ENCODE measurements at places on chromosomes 11 and 22. TPM values are rescaled to one million over a fixed set of nuclear protein-coding genes. Genes with fewer than 3 reads are reported as not detected.

Gene RIMBP3B
- not detected for total RNA-seq

Gene SLC25A18
- 0.86 TPM for total RNA-seq

Gene IGLL1
- total RNA-seq: not detected

DNA sequence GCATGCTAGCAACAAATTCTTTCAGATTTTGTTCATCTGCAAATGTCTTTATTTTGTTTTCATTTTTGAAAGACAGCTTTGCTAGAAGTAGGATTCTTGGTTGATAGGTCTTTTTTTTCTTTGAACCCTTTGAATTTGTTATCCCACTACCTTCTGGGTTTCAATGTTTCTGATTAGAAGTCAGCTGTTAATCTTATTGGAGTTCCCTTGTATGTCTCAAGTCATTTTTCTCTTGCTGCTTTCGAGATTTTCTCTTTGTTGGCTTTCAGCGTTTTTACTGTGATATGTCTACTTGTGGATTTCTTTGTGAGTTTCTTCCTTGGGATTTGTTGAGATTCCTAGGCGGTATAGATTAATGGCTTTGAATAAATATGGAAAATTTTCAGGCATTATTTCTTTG is 27.2 kb upstream of the MS4A8 start:
- no peaks in the 10 kb centered on the region for H3K36me3 ChIP-seq
- H3K27me3 ChIP-seq: no peaks in the 10 kb centered on the region
- no peak for DNase-seq
- no peak overlapping the region for H3K4me3 ChIP-seq

Gene MS4A6A
- total RNA-seq: not detected

Gene PYGM
- not detected for total RNA-seq

DNA sequence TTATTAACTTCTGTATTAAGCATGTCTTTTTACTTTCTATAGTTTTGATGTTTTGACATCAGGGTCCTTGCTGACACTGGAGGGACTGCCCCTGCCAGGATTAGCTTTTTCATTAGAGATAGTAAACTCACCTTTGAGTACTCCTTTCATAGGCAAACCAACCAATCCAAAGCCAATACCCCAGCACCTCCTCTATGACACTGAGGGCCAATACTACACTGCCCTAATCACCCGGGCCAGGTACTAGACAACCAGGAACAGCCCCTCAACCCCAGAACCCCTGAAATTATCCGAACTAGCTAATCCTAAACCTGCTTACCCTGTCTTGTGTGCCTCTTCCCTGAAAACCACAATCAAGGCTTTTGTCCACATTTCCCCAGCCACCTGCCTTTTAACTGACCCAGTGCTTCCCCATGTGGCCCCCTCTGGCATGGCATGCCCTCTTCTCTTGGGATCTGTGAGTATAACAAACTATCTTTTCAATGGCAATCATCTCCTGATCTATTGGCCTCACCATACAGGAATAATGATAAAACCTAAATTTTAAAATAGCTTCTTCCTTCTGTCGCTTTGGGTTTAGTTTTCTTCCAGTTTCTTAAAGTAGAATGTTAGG is 31.2 kb downstream of the RAB6A start:
- peaks cover 28% of the 10 kb centered on the region for H3K36me3 ChIP-seq
- no peaks in the 10 kb centered on the region for H3K4me1 ChIP-seq
- no peak overlapping the region for H3K27ac ChIP-seq
- DNase-seq: peak; percentile 28

- peaks cover 3% of the 10 kb centered on the region for H3K27me3 ChIP-seq
- DNase-seq: no peak
- no peaks in the 10 kb centered on the region for H3K36me3 ChIP-seq
Observed at GRCh38 chr11:111445586-111445985, 66.5 kb upstream of the POU2AF1 start.

DNA sequence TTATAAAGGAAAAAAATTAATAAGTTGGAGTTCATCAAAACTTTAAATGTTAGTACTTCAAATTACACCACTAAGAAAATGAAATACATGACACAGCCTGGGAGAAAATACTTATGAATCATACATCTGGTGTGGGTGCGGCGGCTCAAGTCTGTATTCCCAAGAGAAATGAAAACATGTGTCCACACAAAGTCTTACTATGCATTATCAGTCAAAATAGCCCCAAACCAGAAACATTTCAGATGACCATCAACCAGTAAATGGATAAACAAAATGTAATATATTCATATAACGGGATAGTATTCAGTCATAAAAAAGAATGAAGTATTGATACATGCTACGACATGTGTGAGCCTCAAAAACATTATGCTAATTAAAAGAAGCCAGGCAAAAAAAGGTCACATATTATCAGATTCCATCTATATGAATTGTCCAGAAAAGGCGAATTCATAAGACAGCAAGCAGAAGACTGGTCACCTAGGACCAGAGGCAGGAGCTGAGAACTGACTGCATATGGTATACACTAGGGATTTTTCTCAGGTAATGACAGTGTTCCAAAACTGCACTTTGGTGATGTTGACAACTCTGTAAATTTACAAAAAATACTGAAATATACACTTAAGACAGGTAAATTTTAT is 5.3 kb upstream of the AKIP1 start:
- H3K36me3 ChIP-seq: no peaks in the 10 kb centered on the region
- no peak for DNase-seq
- H3K4me3 ChIP-seq: no peak overlapping the region
- H3K27ac ChIP-seq: no peak overlapping the region
- H3K27me3 ChIP-seq: no peaks in the 10 kb centered on the region
- H3K4me1 ChIP-seq: peaks cover 14% of the 10 kb centered on the region

DNA sequence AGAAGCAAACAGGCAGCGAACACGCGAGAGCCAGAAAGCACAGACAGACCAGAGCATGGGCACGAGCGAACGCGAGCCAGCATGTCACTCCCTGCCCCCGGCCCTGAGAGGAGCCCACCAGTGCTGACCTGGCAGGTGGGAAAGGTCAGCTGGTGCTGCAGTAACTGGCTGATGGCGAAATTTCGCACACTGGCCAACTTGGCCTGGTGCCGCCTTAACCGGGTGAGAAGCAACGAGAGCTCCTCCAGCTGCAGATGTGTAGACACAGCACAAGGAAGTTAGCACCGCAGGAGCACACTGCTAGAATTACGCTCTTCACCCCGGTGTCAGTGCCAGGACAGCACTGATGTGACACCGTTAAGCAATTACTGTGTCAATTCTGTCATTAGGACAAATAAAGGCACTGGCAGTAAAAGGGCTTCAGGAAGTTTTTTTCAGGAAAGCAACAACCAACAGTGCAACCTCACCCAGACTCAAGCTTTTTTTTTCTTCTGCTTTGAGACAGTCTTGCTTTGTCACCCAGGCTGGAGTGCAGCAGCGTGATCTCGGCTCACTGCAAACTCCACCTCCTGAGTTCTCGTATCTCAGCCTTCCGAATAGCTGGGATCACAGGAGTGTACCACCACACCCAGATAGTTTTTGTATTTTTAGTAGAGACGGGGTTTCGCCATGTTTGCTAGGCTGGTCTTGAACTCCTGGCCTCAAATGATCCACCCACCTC is 76.8 kb downstream of the C11orf58 start:
- H3K4me3 ChIP-seq: no peak overlapping the region
- no peak overlapping the region for H3K27ac ChIP-seq
- no peaks in the 10 kb centered on the region for H3K27me3 ChIP-seq
- peaks cover 15% of the 10 kb centered on the region for H3K36me3 ChIP-seq
- H3K4me1 ChIP-seq: peaks cover 34% of the 10 kb centered on the region
- DNase-seq: no peak

DNA sequence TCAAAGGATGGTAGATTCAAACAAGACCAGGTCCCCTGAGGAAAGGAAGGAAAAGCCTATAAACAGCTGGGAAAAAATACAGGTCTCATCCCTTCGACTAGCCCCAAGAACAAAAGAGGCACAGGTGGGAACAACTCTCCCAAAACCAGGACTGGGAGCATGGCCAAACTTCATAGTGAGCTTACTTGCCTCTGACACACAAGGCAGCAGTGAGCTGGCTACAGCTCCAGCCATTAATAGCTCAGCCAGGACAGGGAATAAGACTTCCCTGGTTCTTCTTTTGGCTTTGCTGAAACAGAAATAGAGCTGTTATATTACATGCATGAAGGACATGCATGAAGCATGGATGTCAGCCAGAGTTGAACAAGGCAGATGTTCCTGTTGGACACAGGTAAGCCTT is at the start of gene OR10A2:
TSS of gene OR10A2 (plus strand) at position 97 of the 400 bp plus-strand sequence. CDS start 6,698 bp downstream, outside the sequence.
- no peaks in the 10 kb centered on the region for H3K4me1 ChIP-seq
- no peaks in the 10 kb centered on the region for H3K36me3 ChIP-seq
- no peak within 1 kb of the TSS for H3K27ac ChIP-seq
- no peaks in the 10 kb centered on the region for H3K27me3 ChIP-seq

DNA sequence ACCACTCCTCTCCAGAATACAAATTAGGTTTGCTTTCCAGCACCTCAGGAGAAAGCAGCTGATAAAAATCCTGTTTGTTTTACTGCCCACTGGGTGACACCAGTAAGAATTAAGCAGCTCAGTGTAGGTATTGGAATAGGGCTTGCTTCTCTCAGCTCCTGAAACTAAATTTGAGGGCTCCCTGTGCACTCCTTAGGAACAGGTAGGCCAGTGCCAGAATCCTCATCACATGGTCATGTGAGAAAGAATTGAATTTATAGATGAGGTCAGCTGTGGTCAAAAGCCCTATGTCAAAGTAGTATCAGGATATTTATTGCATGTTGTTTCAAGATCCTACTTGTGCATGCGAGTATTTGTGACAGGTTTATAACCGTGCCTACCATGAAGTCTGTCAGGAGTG is 1.0 kb downstream of the PRSS23 start:
- peaks cover 6% of the 10 kb centered on the region for H3K4me1 ChIP-seq
- no peak overlapping the region for H3K4me3 ChIP-seq
- H3K27me3 ChIP-seq: peaks cover 8% of the 10 kb centered on the region
- no peaks in the 10 kb centered on the region for H3K36me3 ChIP-seq
- H3K27ac ChIP-seq: no peak overlapping the region
- DNase-seq: no peak

- H3K27ac ChIP-seq: peak overlapping the region; percentile 99
- H3K36me3 ChIP-seq: peaks cover 42% of the 10 kb centered on the region
- H3K4me3 ChIP-seq: peak overlapping the region; percentile 81
- H3K27me3 ChIP-seq: no peaks in the 10 kb centered on the region
- DNase-seq: peak; percentile 12
Observed at GRCh38 chr11:61793083-61793828, 545 bp downstream of the FEN1 start.

GRCh38 chr11:13292970-13293369 is 15.4 kb downstream of the BMAL1 start:
- DNase-seq: no peak
- peaks cover 8% of the 10 kb centered on the region for H3K4me1 ChIP-seq
- H3K4me3 ChIP-seq: no peak overlapping the region
- no peaks in the 10 kb centered on the region for H3K27me3 ChIP-seq
- no peak overlapping the region for H3K27ac ChIP-seq

GRCh38 chr11:18367431-18367830 is 26.9 kb upstream of the LDHA start:
- peaks cover 12% of the 10 kb centered on the region for H3K4me1 ChIP-seq
- DNase-seq: no peak
- H3K4me3 ChIP-seq: no peak overlapping the region
- H3K36me3 ChIP-seq: peaks cover 29% of the 10 kb centered on the region

DNA sequence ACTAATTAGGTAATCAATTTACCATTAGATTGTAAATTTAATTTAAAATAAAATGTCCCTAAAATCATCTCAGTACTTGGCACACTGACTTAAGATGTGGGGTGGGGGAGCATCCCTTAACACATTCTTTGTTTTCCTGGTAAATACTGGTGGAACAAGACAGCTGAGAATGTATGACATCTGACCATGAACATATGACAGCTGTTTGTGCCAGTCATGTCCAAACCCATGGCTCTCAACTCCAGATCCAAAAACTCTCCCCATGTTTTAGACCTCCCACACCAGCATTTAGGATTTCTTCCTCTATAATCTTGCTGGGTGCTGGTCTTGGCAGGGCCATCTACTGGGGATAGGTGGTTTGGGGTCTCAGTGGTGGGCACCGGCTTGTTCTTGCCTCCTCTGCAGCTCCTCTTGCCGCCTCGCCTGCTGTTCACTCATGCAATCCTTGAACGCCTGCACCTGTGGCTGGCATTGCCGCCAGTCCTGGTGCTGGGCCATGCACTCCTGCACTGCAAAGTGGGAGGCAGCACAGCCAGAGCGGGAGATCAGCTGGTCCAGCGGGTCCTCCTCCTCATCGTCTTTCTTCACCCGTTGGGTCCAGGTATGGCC is 3.8 kb downstream of the COA4 start:
- H3K36me3 ChIP-seq: peaks cover 5% of the 10 kb centered on the region
- peaks cover 50% of the 10 kb centered on the region for H3K4me1 ChIP-seq
- no peak overlapping the region for H3K4me3 ChIP-seq
- DNase-seq: no peak

DNA sequence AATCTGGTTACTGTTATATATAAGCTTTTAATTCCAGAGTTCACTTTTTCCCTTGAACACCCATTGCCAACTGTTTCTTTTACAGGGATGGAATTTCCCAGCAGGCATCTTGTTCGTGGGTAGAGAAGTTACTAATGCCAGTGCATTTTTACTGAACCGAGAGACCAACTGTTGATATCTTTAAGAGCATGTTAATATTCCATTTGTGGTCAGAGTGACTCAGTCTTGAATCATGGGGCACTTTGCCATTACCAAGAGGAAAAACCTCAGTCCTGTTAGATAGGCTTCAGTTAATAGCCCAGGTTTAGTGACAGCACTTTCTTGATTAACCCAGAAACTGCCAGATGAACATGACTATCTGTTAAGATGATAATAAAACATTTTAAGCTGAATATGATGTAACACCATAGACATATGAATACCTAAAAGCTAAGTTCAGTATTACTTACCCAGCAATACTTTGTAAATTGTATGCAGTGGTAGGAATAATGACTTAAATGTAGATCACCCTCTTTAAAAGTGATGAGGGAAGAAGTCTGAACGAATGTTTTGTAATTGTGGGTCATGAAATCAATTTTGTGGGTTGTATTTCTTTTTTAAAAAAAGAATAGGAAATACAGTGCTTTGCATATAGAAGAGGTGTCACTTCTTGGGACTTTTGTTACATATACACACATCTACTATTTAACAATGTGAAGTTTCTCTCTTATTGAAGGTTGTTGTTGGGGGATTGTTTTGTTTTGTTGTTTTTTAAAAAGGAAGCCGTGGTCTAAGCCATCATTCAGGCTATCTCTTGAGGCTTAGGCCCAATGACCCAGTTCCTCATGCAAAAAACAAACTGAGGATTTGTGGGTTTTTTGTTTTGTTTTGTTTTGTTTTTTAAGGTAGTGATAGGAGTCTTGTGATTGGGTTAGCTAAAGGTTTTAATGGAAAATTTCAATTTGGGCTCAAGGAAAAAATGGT is 79.2 kb upstream of the GRIK4 start:
- H3K27ac ChIP-seq: no peak overlapping the region
- no peaks in the 10 kb centered on the region for H3K27me3 ChIP-seq
- no peaks in the 10 kb centered on the region for H3K4me1 ChIP-seq
- DNase-seq: peak; percentile 51
- no peaks in the 10 kb centered on the region for H3K36me3 ChIP-seq
- H3K4me3 ChIP-seq: no peak overlapping the region

Measured in HepG2 (cell line).